ENCODE measurements at places on chromosomes 3 and 15.

GRCh38 chr3:66037986-66038369, 740 bp downstream of the MAGI1 start:
- no peak for DNase-seq

GRCh38 chr15:98801234-98801561, 152.9 kb downstream of the IGF1R start:
- peak; percentile 93 for DNase-seq

DNA sequence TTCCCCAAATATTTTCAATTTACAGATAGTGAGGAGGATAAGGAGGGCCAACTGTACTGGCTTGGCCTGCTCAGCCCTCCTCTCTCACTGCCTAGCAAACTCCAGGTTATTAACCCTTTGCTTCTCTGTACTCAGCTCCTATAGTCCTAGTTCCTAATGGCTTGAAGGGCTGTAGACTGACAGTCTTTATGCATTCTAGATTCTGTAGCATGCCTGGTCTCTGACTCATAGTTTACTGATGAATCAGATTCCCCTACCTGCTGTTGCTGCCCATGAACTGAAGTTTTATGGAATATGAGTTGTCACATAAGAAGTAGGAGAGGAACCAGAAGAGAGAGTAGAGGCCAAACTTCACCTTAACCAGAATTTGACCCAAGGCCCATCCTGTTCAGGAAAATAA, 27.1 kb upstream of the MAP3K13 start:
- DNase-seq = no peak

GRCh38 chr3:172317984-172318383, 130.3 kb downstream of the GHSR start:
- no peak for DNase-seq

DNA sequence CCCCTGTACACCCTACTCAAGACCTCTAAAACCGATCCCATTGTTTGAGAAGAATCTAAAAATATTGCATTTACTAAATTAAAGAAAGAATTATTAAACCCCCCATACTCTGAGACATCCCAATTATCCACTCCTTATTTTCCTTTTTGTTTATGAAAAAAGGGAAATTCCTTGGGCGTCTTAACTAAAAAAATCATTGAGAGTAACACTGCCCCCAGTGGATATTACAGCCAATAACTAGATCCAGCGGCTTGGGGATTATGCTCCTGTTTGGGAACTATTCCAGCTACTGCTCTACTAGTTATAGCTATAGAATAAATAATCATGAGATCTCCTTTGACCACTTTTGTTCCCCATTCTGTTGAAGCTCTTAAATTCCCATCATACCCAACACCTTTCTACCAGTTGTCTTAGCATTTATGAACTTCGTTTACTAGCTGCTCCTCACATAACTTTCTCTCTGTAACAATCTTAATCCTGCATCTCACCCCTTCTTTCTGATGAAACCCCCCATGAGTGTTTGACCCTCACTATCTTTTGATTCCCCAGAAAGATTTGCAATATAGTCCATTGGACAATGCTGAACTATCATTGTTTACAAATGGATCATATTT, 12.7 kb upstream of the CFAP91 start:
- peak; percentile 24 for DNase-seq

DNA sequence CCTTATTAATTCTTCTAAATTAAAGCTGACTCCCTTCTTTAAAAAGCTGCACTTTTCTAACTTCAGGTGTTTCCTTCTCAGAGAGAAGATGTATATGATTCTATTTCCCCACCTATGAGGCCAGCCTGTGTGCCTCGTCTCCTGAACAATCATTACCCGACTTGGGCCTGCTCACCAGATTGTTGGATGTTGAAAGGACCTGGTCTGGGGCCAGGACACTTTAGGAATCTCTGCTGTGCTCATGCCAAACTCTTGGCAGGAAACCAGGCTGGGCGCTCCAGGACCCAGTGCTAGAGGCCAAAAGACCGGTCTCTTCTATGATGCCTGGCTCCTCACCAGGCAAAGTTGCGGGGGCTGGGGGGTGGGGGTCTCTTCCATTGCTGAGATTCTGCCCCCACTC, 16.9 kb upstream of the LRRC31 start:
- no peak for DNase-seq

GRCh38 chr3:175410251-175410650, 551.1 kb downstream of the NAALADL2 start:
- DNase-seq = no peak

GRCh38 chr3:149277331-149277813, 55.7 kb upstream of the CP start:
- no peak for DNase-seq

- DNase-seq = no peak
These were observed 1.6 kb upstream of the ITGA11 start for GRCh38 chr15:68433551-68433950.

GRCh38 chr3:160677459-160677881, 510 bp downstream of the ARL14 start:
- DNase-seq = no peak

DNA sequence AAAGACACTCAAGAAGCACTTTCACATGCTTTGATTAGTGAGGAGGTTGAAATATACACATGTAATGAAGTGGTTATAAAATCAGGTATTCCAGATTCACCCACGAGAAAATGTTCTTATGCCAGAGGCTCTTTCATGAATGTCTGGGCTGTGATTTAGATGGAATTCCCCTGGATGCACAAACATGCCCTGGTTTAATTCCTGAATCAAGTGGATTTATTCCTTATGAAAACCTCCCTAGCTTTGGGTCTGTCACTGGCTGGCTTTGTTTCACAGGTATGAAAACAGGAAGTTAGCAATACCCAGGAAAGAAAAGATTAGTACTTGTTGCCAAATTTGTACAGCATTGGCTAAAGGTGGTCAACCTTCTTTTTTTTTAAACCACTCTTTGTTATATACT, 1123.0 kb downstream of the ROBO1 start:
- no peak for DNase-seq

DNA sequence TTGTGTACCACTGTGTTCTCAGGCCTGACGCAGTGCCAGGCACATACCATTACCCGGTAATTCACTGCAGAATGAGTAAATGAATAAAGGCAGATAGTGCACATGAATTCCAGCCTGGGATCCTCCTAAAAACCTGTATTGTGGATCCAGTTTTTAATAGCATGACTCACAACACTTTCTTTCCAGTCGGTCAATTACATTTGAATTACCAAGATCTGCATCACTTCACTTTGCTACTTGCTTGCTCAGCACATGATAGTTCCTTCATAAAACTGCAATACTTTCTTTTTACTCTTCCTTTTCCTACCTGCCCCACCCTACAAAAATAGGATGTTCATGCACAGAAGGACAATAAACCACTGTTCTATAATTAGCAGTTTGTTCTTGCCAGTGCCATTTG, 553.8 kb downstream of the MAGI1 start:
- no peak for DNase-seq

DNA sequence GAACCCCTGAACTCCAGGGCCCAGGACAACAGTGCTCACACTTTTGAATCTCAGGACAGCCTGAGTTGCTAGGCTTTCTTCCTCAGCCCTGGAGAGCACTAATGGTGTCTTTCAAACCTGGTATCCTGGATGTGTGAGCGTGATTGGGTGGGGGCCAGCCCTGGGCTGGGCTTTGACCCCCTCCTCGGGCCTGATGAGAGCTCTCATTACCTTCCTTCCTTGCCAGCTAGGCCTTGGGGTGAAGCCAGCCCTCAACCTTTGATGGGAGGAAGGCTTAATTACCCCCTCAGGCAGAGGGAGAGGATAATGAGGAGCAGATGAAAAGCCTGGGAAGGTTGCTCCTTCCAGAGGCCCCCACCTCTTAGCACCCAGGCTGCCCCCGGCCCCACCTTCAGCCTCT, 31.1 kb upstream of the INSYN1 start:
- no peak for DNase-seq

- no peak for DNase-seq
These were observed 549.4 kb downstream of the OCA2 start for GRCh38 chr15:27549746-27550145.

- no peak for DNase-seq
These were observed 174.4 kb downstream of the SERPINI1 start for GRCh38 chr3:167909952-167910351.

DNA sequence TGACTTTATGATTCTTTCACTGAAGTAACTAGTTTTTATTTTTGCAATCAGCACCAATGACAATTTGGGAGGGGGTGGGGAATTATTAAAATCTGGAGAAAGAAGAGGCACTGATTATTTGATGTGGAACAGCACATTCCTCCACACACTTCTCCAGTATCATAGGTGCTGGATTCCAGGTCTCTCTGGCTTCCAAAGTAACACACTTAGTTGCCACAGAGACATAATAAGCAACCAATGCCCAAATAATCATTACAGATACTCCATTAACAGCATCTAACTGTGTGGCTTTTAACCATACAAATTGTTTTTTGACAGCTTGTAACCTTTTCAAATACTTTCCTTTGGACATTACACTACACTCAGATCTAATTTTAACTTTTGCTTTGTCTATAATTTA, 131.0 kb upstream of the CDIN1 start:
- DNase-seq = no peak

DNA sequence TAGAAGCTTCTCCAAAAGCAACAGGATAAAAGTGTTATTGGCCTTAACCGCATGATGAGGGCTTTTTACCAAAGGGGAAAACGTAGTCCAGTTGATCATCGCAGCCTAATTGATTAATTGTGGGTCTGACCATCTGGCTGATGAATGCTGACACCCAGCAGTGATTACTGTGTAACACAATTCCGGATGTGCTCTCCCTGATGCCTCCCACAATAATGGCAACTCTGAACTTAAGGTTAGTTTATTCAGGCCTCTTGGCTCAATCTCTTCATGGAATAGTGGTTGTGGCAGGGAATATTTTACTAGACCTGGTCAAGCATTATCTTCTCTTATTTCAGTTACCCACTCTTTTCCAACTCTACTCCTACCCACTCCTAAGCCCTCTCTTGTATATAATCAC, 332.9 kb downstream of the TIGIT start:
- no peak for DNase-seq

GRCh38 chr3:13934813-13935212, 54.9 kb upstream of the WNT7A start:
- no peak for DNase-seq

DNA sequence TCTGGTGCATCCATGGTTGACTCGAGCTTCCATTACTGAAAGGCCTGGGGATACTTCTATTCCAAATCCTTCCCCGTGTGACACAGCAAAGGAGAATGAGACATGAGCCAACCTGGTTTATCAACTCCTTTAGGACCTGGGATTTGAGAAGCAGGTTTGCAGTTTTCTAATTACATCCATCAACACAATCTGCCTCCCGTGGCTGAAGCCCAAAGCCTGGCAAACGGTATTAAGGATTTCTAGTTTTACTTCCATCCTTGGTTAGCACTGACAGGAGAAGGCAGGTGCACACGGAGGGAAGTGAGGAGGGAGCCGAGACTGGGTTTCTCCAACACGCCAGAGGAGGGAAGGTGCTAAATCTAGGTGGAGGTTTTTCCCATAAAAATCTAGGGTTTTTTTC, 79.0 kb downstream of the MYLK start:
- no peak for DNase-seq

DNA sequence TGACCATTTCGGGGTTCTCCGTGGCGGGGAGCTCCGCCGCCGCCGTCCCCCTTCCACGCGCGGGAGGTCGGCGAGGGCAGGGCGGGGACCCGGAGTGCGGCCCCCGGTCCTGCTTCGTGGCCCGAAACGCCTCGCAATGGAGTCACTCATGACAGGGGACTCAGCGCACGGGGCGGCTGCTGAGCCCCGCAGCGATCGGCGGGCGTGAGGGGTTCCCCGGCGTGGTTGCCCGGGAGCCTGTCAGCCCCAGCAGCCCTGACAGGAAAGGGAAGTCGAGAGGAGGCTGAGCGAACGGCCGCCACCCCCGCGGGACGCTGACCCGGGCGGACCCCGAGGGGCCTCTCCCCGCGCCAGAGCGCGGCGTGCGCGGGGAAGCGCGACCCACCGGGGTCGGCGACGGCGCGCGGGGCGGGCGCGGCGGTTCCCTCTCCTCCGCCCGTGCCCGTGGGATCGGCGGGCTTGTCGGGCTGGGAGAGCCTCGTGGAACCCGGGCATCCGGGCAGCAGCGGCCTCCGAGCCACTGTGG, 564 bp upstream of the PIGZ start:
- DNase-seq = peak; percentile 24

GRCh38 chr3:75983609-75984290, 198.4 kb upstream of the ZNF717 start:
- DNase-seq = no peak

- DNase-seq = no peak
These were observed 1.1 kb downstream of the NFKBIZ start for GRCh38 chr3:101850246-101851051.

- DNase-seq = no peak
These were observed at the start of gene FBXL22 for GRCh38 chr15:63597038-63597790. Gene FBXL22 (plus strand): TSS chr15:63597387. CDS start chr15:63597393, 6 bp downstream.

DNA sequence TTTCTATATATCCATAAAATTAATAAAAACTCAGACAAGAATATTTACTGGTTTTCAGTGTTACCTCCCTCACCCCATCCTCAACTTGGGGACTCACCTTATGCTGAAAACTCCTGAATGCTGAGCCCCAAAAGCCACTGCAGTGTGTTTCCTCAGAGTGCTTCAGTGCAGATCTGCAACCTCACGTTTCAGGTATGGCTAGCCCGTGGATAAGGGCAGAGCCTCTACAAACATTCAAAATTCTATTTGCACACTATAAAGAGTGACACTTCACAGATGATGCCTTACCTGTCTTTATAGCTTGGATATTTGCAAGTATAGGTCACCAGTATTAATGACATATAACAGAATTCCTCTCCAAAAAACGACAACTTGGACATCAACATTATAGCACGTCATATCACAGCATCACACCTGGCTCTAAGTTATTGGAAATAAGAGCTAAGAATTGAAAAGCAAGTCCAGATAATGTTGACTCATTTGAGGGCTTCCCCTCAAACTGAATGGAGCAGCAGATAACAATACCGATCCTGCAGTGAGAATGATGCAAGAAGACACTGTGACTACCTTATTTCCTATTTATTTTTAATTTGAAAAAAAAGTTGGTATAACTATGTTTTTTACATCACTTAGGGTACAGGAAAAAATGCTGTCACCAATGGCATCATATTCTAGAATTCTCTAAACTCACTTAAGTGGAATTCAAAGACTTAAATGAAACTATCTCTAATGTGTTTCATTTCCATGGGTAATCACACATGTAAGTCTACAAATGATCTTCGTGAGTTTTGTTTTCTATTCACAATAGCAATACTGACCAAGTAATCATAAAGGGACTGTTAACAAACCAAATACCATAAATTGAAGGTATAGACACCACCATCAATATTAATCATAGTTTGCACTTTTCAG, 40.7 kb upstream of the RSL24D1 start:
- DNase-seq = no peak

DNA sequence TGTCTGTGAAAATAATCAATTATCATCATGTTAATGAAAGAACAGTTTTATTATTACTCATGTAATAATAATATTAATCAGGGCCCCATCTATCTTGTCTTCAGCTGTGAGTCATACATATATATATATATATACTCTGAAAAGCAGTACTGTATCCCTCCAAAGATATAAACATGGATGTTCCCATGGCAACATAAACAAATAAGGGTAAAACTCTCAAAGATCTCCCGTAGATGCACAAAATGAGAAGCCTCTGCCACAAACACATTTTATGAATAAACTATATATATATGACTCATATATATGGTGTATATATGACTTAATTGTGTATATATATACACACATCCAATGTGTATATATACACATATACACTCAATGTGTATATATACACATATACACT, 163.8 kb upstream of the ARHGEF26 start:
- no peak for DNase-seq

- DNase-seq = no peak
These were observed 22.3 kb upstream of the GNB4 start for GRCh38 chr3:179473565-179473964.

GRCh38 chr15:100230784-100231183, 111.0 kb downstream of the ADAMTS17 start:
- DNase-seq = peak; percentile 66

Measured in COR-L47 (cell line).